ENCODE measurements at places on chromosomes 3 and 15. TPM values are rescaled to one million over a fixed set of nuclear protein-coding genes. Genes with fewer than 3 reads are reported as not detected.
A peak's percentile ranks its signal among the peaks of the same experiment; 100 is the strongest.

- DNase-seq, result peak; percentile 94
Measured at GRCh38 chr3:190076601-190077394, 43.9 kb downstream of the P3H2 start.

Gene GP9
- total RNA-seq, result not detected

DNA sequence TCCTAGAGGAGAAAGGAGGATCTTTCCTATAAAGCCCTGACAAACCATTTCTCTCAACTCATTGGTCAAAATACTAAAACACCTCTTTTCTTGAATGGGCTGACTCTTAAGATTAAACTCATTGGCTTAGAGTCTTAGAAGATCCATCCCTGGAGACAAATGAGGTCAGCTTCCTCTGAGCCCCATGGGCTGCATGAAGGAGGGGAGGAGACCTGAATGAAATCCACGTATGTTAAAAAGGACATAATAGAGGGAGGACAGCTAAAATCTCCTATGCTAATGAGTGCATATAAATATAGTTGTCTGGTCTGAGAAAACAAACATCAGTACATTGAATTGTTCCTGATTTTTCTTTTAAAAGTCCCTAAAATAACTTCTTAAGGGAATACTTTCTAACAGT lies 255.0 kb downstream of the TBL1XR1 start:
- DNase-seq, result no peak

- no peak for DNase-seq
Measured at GRCh38 chr3:64073158-64073761, 50.0 kb upstream of the PSMD6 start.

DNA sequence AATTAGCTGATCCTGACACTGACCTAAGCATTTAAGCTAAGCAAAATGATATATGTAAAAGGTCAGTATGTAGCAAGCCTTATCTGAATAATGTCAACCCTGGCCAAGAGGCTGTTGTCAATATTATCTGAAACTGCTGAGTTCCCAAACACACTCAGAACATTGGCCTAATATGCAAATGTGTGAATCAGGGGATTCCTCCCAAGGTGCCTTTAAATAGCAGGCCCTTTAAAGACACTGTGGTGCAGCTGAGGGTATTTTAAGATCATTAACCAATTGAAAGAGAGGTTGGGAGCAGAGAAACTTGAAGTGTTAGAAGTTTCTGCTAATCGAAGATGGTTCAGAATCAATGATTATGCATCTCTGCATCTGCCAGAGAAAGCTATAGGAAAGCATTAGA lies 207.0 kb downstream of the NTRK3 start:
- no peak for DNase-seq

DNA sequence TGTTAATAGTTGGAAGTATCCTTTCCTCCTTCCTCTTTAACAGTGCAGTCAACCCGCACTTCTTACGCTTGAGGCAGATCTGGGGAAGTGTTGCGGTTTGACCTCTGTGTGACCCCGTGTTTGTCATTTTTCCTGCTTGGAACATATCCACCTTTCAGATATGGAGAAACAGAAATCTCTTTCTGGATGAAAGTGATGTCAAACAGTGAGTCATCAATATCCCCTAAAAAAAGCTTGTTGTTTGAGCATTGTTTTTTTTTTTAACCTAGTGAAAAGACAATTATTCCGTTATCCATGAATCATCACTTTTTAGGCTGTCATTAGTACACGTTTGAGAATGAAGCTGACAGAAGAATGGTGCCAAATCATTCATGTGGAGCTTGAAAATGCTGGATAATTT lies 293.7 kb downstream of the ARPP21 start:
- DNase-seq, result peak; percentile 61

DNA sequence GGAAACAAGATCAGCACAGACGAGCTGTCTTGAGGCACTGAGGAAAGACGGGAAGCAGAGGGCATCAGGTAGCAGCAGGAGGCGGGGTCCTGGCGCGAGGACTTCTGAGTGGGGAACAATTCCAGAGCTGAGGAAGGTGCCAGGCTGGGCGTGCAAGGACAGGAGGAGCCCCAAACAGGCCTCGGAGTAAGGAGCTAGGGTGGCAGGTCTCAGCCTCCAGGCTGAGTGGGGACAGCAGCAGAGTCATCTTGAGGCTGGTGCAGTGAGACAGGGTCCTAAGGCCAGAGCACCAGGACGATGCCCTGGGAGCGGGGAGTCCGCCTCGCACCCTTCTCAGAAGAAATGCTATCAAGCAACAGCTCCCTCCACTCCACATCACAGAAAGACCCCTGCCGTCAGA lies 78.4 kb downstream of the PCSK6 start:
- no peak for DNase-seq

Gene COMMD4
- total RNA-seq, result 100 TPM

Gene P3H2
- 233 TPM for total RNA-seq
